ENCODE measurements at places on chromosomes 6 and 20.

DNA sequence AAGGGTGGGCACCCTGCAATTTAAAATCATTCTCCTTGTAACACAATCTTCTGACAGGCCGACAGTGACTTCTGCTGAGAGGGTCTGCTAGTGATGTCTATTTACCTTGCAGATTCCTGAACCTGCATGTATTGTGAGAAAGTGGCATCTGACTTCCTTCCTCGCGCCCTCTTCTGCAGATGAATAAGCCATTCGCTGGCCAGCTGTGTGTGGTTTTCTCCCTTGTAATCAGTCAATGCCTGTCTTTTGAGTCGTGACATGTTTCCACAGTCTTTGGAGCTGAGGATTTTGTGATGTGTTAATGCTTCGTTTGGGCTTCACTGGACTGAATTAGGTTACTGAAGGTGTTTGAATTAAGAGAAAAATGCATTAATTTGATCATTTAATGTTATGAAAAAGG lies 125.3 kb downstream of the GRM1 start:
- DNase-seq = no peak

- DNase-seq = no peak
Measured at GRCh38 chr6:88760091-88760490, 203.3 kb downstream of the RNGTT start.

GRCh38 chr6:2950713-2951112 lies 20.7 kb downstream of the SERPINB6 start:
- DNase-seq = no peak

DNA sequence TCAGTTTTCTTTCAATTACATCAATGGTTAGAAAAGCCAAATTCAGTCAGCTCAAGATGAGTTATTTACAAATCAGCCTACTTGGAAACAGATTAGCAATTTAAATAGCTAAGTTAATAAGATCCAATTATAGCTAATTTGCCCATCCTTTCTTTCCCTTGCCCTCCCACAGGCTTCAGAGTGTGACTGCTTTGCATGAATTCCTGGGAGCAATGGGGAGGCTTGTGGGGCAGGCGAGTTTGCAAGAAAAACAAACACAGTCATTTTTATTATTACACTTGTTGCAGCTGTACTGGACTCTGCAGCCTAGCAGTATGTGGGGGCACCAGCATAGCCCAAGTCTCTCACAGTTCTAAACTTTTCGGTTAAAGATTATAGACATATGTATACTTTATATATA lies 219.0 kb downstream of the NKAIN2 start:
- no peak for DNase-seq

DNA sequence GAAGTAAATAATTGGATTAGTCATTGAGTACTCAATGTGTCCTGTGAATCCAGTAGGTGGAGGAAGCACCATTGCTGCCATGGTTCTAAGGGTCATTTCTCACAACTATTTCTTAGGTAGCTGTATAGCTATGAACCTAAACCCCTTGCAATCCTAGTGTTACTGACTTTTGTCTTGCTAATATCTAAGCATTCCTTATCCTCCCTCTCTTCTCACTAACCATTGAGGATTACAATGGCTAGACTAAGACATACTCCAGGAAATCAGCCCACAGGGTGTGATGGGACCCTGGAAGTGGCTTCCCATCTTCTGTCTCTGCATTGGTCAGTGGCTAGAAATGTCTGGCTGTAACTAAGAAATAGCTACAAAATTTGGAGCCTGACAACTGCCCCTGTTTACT lies 27.3 kb upstream of the FOXA2 start:
- DNase-seq = no peak

Measured in bone marrow (tissue), 2 donors.